Naive thymus-derived CD8-positive, alpha-beta T cell (primary cell): ENCODE measurements at places on chromosomes 2 and 18. TPM values are rescaled to one million over a fixed set of nuclear protein-coding genes. Genes with fewer than 3 reads are reported as not detected.

Gene IL37
- not detected for total RNA-seq

Gene AMER3
- not detected for total RNA-seq

Gene IL1R2
- not detected for total RNA-seq

Gene COL6A3
- total RNA-seq = 4.1 TPM

Gene PAX8
- total RNA-seq = 1.6 TPM

Gene DSG4
- total RNA-seq = not detected

Gene DRC1
- total RNA-seq = not detected

Gene CDH2
- total RNA-seq = not detected

Gene MBD2
- total RNA-seq = 85.1 TPM

Gene ATOH8
- not detected for total RNA-seq

Gene FAM136A
- 41.8 TPM for total RNA-seq
